ENCODE measurements at places on chromosomes 3 and 15. TPM values are rescaled to one million over a fixed set of nuclear protein-coding genes. Genes with fewer than 3 reads are reported as not detected.

DNA sequence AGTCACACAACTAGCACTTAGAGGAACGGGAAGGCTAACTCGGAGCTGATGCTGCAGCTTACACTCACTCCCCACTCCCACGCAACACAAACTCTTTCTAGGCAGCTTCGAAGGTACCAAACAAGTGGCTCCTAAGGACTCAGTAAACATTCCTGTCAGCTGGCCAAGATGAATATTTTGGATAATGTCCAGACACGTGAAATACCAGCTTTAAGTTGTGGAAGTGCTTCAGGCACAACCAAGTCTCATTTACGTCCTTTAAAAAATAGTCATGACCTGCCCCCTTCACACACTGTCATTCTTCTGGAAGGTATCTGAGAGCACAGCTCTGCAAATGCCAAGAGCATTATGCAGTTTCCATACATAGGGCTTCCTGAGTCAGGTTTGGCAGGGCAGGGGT is 1005.9 kb upstream of the CFAP20DC start:
- no peaks in the 10 kb centered on the region for H3K27me3 ChIP-seq
- no peaks in the 10 kb centered on the region for H3K36me3 ChIP-seq
- H3K4me3 ChIP-seq: no peak overlapping the region
- no peak overlapping the region for H3K27ac ChIP-seq

- no peaks in the 10 kb centered on the region for H3K27me3 ChIP-seq
- H3K4me3 ChIP-seq: no peak overlapping the region
- DNase-seq: no peak
- no peaks in the 10 kb centered on the region for H3K36me3 ChIP-seq
- H3K4me1 ChIP-seq: no peaks in the 10 kb centered on the region
- H3K27ac ChIP-seq: no peak overlapping the region
Measured at GRCh38 chr3:17151598-17152373, 267.0 kb downstream of the PLCL2 start.

GRCh38 chr15:44659056-44659455 is 4.4 kb downstream of the SPG11 start:
- H3K4me3 ChIP-seq: no peak overlapping the region
- H3K36me3 ChIP-seq: no peaks in the 10 kb centered on the region
- peaks cover 3% of the 10 kb centered on the region for H3K4me1 ChIP-seq
- H3K27me3 ChIP-seq: no peaks in the 10 kb centered on the region
- no peak overlapping the region for H3K27ac ChIP-seq

DNA sequence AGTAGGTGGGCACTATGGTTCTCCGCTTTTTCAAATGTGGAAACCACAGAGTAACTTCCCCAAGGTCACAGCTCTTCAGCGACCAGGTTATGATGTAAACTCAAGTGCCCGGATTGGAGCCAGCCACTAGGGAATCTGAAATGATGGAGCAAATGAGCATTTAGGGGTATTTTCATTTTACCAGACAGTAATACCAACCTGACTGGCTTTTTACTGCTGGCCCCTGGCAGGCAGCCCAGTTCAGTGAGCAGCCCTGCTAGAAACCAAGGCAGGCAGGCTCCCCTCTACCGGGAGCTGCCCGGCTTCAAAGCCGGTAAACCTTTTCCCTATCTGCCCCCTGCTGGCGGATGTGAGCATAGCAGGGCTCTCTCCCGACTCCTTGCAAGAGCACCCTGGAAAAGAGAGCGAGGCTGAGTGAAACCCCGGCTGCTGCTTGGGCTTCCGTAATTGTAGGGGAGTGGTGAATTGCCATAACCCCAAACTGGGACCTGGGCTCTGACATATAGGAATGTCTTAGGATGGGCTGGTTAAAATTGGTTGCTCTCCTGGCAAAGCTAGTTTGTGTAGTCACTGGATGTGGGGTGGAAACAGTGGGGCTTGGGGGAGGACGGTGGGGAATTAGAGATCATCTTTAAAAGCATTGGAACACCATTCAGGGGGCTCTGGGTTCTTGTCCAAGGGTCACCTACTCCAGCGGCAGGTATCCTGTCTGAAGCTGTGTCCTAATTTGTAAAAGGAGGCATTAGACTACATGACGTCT is 98.0 kb upstream of the TNFAIP8L3 start:
- peak; percentile 96 for DNase-seq
- no peak overlapping the region for H3K4me3 ChIP-seq
- no peaks in the 10 kb centered on the region for H3K4me1 ChIP-seq
- no peaks in the 10 kb centered on the region for H3K27me3 ChIP-seq
- no peaks in the 10 kb centered on the region for H3K36me3 ChIP-seq
- no peak overlapping the region for H3K27ac ChIP-seq

DNA sequence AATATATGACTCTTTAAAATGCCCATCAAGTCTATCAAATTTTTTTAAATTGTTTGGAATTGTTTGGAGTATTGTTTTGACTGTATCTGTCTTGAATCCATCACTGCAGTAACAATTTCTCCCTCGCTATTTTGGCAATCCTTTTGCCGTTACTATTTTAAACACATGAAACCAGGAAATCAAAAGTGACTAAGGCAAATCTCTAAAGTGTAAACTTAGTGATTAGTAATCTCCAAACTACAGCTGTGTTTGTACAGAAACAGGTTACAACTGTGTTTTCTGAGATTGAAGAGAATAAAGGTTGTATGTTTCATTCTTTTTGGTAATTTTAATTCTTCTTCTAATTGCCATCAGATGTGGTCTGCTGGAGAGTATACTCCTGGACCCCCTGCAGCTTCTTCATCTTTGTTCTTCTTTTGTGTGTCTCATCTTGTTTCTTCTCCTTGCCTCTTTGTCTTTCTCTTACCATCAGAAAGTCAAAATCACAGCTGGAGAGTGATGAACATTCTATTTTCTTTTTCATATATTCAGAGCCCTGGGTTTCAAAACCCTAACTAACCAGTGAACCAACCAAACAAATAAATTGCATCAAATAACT is 465.4 kb downstream of the RBMS3 start:
- H3K36me3 ChIP-seq: no peaks in the 10 kb centered on the region
- DNase-seq: no peak
- no peaks in the 10 kb centered on the region for H3K4me1 ChIP-seq
- H3K4me3 ChIP-seq: no peak overlapping the region
- H3K27me3 ChIP-seq: no peaks in the 10 kb centered on the region

- H3K27me3 ChIP-seq: no peaks in the 10 kb centered on the region
- DNase-seq: no peak
- H3K4me1 ChIP-seq: no peaks in the 10 kb centered on the region
- no peak overlapping the region for H3K27ac ChIP-seq
- no peak overlapping the region for H3K4me3 ChIP-seq
Measured at GRCh38 chr3:24503616-24504113, 9.0 kb upstream of the THRB start.

GRCh38 chr3:171977860-171978259 is 61.5 kb upstream of the FNDC3B start:
- H3K36me3 ChIP-seq: no peaks in the 10 kb centered on the region
- H3K27ac ChIP-seq: no peak overlapping the region
- no peak overlapping the region for H3K4me3 ChIP-seq
- H3K4me1 ChIP-seq: no peaks in the 10 kb centered on the region

DNA sequence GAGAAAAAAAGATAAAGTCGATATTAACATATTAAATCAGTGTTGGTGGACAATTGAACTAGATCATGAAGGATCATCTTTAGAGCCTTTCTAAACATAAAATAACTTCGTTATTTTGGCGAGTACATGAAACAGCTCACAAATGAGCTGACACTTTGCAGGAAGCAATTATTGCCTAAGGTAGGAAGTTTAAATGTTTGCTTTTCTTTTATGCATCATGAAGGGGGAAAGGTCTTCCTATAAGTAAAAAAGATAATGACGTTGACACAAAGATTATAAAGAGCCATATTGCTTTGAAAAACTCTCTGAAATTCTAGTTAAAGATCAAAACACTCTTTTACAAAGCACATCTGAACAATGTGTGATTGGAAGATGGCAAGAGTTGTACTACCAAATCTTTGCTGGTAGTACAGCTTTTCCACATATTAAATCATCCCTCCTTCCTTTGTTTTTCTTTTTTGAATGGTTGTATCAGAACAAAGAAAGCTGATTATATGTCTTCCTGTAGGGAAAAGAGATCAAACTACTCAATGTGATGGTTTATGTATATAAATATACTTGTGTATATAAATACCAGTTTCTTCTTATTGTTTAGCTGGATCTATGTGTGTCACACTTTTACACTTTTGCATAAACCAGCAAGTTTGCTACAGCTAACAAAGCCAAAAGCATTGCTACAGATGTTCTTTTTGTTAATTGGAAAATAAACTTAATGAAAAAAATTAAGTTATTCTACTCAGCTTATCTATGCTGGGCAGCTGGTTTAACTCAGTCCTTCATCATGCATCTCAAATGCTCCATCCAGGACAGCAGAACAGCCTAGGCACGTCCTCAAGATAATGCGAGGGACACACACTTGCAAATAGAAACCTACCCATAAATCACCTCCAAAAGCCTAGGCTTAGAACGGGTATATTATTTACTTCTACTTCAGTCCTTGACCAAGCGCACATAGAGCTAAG is 850.8 kb upstream of the ROBO1 start:
- no peak for DNase-seq
- H3K27me3 ChIP-seq: no peaks in the 10 kb centered on the region
- no peaks in the 10 kb centered on the region for H3K4me1 ChIP-seq
- no peak overlapping the region for H3K4me3 ChIP-seq
- H3K36me3 ChIP-seq: no peaks in the 10 kb centered on the region
- no peak overlapping the region for H3K27ac ChIP-seq

FANCD2 gene
- polyA plus RNA-seq: 38.5 TPM

CAND2 gene
- polyA plus RNA-seq: 38.0 TPM

LOXL1 gene
- polyA plus RNA-seq: 56.8 TPM
